ENCODE measurements at places on chromosomes 11 and 22.

GRCh38 chr11:46006418-46007070 is 84.1 kb downstream of the LARGE2 start:
- no peak for DNase-seq

DNA sequence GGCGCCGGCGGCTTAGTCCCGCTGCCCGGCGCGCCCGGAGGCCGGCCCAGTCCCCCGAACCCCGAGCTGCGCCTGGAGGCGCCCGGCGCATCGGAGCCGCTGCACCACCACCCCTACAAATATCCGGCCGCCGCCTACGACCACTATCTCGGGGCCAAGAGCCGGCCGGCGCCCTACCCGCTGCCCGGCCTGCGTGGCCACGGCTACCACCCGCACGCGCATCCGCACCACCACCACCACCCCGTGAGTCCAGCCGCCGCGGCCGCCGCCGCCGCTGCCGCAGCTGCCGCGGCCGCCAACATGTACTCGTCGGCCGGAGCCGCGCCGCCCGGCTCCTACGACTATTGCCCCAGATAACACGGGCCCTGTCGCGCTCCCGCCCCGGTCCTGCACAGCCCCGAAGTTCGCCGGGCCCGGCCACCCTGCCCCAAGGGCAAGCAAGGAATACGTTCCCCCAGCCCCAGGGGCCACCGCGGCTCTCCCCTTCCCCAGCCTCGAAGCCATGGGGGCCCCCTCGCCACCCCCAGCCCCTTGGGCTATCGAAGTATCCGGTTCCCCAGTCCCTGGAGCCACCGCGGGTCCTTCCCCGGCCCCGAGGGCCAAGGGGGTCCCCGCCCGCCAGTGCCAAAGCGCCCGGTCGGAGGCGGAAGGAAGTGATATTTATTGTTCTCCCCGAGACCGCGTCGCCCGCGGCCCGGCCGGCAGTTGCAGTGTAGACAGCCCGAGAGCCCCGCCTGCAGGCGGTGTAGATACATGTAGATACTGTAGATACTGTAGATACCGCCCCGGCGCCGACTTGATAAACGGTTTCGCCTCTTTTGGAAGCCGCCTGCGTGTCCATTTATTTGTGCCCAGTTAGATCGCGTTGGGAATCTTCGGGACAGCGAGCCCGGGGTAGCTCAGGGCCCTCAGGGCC is 6.2 kb downstream of the TBX1 start:
- peak; percentile 22 for DNase-seq

- peak; percentile 12 for DNase-seq
These were observed 60.5 kb downstream of the OSBP2 start for GRCh38 chr22:30754971-30755758.

DNA sequence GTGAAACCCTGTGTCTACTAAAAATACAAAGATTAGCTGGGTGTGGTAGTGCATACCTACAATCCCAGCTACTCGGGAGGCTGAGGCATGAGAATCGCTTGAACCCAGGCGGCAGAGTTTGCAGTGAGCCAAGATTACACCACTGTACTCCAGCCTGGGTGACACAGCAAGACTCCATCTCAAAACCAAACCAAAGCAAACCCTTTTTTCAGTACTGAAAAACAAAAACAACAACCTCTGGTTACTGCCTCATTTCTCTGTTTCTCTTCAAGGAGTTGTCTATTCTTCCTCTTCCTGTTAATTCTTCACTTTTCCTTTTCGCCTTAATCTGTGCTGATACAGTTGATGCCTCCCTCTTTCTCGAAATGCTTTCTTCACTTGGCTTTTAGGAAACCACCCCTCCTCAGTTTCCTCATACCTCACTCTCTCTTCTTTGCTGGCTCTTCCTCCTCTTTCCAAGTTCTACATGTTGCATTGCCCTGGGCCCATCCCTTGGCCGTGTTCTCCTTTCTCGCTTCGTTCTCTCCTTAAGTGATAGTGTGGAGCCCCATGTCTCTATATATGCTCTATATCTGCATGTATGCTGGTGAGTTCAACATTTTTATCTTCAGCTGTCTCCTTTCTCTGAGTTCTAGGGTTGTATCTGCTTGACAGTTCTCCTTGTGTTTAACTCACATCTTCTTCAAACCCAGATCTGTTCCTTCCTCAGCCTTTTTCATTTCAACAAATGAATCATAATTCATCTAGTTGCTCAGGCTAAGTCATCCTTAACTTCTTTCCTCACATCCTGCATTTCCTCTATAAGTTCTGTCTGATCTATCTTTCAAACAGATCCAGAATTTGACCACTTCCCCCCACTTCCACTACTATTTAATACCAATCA is 37.1 kb downstream of the NUCB2 start:
- no peak for DNase-seq

DNA sequence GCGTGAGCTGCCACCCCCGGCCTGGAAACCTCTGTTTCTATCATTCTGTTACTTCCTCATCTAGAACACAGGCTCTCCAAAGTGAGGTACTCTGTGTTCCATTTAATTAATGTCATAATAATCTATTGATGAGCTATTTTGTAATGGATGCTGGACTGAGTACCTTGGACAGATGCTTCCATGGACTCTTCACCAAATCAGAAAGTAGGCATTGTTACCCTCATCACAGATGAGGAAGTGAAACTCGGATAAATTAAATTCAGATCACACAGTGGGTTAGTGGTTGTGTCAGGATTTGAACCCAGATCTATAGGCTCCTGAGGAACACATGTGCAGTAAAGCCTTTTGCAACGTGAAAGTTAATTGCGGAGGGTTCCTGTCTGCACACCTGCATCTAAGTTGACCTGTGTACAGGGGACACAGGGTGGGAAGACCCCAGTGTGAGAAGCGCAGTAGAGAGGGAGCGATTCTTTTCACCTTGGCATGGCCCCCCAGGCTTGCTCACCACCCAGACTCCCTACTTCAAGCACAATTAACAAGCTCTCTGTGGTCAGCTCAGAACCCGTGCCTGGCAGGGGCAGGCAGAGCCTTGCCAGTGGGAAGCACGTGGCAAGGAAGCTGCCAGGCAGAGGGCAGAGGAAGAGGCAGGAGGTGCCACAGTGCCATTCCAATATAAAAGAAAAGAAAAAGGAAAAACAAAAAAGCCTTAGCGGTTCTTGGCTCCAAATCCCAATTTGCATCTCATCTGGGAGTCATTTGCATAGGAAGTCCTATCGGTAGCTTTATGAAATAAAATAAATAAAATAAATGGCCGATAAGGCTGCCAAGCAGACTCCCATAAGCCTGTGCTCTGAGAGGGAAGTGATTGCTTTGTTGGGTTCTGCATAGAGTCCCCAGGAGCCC is 239.3 kb downstream of the GRIK4 start:
- DNase-seq = no peak

GRCh38 chr22:44634426-44635321 is 67.3 kb upstream of the PRR5 start:
- DNase-seq = no peak

GRCh38 chr22:45452565-45453379 is 39.3 kb downstream of the RIBC2 start:
- DNase-seq = no peak

- no peak for DNase-seq
These were observed 104.2 kb downstream of the MICAL3 start for GRCh38 chr22:17920145-17920605.

GRCh38 chr22:32573991-32574390 is 99.4 kb downstream of the FBXO7 start:
- DNase-seq = no peak

DNA sequence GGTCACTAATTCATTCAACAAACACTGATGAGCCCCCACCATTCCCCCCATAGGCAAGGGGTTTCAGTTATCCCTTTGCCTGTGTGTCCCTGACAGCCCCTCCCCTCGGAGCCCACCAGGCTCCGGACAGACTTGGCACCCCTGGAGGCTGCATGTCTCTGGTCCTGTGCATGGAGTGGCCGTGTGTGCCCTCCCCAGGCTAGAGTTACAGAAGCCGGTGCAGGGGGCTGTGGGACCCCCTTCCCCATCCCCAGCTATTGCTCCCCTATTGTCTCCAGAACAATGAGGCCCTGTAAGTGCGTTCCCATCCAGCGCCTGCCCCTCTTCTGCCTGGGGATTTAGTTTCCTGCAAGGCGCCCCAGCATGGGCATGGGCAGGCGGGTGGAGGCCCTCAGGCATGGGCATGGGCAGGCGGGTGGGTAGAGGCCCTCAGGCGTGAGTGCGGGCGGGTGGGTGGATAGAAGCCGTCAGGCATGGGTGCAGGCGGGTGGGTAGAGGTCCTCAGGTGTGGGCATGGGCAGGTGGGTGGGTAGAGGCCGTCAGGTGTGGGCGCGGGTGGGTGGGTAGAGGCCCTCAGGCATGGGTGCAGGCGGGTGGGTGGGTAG is 1.5 kb downstream of the MUC2 start:
- no peak for DNase-seq

Data from stimulated activated CD8-positive, alpha-beta memory T cell treated with anti-CD3 and anti-CD28 coated beads, Interleukin-4, amount 100 ng/mL, for 24 hours (primary cell).